Gastrocnemius medialis (tissue), 4 donors: ENCODE measurements at places on chromosomes 4 and X. TPM values are rescaled to one million over a fixed set of nuclear protein-coding genes. Genes with fewer than 3 reads are reported as not detected.

The SPACA5 gene
- not detected for total RNA-seq

GRCh38 chrX:103329991-103330390 lies at the start of gene TCEAL7:
Gene TCEAL7, plus strand, starts transcription at chrX:103330239. Its CDS starts 1,165 bp downstream, at chrX:103331404.
- no peak within 1 kb of the TSS for H3K27ac ChIP-seq
- no peaks in the 10 kb centered on the region for H3K27me3 ChIP-seq
- no peaks in the 10 kb centered on the region for H3K4me1 ChIP-seq
- no peaks in the 10 kb centered on the region for H3K36me3 ChIP-seq
- H3K4me3 ChIP-seq, result peak within 1 kb of the TSS; percentile 28

DNA sequence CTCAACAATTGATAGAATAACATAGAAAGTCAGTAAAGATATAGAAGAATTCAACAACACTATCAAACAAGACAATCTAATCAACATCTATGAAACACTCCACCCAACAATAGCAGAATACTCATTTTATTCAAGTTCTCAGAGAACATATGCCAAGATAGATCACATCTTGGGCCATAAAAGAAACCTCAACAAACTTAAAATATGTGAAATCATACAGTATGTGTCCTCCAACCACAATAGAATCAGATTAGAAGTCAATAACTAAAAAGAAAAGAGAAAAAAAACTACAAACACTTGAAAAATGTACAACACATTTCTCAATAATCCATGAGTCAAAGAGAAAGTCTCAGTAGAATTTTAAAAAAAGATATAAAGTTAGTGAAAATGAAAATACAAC lies 78.6 kb upstream of the LDB2 start:
- H3K4me1 ChIP-seq, result no peaks in the 10 kb centered on the region
- no peak for DNase-seq
- no peaks in the 10 kb centered on the region for H3K36me3 ChIP-seq
- no peaks in the 10 kb centered on the region for H3K27me3 ChIP-seq
- H3K4me3 ChIP-seq, result no peak overlapping the region

- H3K4me3 ChIP-seq, result no peak overlapping the region
- no peaks in the 10 kb centered on the region for H3K36me3 ChIP-seq
- no peaks in the 10 kb centered on the region for H3K4me1 ChIP-seq
- DNase-seq, result no peak
- no peak overlapping the region for H3K27ac ChIP-seq
Measured at GRCh38 chr4:140363558-140363957, 9.9 kb upstream of the SCOC start.
